ENCODE measurements at places on chromosomes 11 and 22.

DNA sequence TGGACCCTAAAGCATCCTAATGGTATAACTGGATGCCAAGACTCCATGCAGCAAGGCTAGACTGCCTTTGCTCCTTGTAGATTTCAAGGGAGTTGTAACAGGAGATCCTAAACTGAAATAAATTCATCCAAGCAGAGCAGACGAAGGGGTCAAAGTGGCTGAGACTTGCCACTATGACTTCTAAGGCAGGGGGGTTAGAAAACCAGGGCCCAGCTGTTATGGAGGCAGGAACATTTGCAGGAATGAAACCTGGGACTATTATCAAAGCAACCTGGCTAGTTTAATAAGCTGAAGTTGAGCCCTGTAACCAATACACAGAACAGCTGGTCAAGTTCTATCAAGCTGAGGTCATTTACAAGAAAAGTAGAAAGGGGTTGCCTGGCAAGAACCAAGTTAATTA is 122.2 kb upstream of the TRPC6 start:
- no peak for DNase-seq

DNA sequence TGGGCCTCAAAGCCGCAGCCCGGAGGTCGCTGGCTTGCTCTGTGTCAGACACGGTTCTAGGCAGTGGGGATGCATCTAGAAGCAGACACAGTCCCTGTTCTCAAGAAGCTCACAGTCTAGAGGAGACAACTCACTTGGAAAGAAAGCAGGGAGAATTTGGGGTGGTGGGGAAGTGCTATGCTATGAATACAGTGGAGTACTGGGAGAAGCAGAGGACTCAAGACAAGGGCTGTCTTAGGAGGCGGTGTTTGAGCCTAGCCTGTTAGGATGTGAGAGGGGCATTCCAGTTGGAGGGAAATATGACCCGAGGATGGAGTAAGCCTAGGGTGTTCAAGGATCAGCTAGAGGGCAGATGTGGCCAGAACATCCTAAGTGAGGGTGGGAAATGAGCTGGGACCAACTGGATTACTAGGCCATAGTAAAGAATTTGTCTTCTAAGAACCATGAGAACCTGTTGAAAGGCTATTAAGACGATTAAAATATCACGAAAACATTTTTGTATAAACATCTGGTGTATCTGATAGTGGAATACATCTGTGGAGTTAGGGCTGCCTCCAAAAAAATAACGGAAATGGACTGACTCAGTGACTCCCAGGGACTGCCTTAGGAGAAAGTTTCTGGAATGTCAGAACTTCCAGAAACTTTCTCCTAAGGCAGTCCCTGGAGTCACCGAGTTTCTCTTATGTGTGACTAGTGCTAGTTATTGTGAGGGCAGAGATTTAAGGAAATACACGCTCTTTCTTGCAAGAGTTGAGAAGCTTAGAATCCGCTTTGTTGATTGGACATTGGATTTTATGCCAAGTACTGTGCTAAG is 1.1 kb upstream of the PITPNB start:
- no peak for DNase-seq

GRCh38 chr22:39748877-39749276 is 144.7 kb downstream of the ENTHD1 start:
- no peak for DNase-seq

DNA sequence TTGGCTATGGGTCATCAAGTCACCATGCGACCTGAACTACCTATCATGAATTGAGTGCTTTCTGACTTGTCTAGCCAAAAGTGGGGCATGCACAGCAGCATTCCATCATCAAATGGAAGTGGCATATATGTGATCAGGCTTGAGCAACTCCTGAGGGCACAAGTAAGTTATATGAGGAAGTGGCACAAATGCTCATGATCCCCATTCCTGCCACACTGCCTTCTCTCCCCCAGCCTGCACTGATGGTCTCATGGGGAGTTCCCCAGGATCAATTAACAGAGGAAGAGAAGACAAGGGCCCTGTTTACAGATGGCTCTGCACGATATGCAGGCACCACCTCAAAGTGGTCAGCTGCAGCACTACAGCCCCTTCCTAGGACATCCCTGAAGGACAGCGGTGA is 21.8 kb downstream of the MS4A4E start:
- no peak for DNase-seq

DNA sequence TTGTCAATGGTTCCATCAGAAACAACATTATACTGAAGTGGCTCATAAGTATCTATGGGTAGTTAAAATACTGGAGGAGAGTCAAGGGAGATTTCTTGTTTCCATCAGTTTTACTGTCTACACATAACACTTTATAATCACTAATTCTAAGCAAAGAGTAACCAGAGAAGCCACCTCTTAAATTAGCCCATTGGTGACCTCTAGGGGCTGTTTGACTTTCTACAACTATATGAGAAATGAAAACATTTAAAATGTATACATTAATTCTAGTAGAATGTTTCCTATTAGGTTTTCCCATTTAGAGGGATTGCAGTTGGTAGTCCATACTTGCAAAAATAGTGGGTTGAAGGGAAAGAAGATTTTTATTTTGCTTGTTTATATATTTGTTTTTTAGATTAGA is 504.3 kb downstream of the FAM181B start:
- no peak for DNase-seq

DNA sequence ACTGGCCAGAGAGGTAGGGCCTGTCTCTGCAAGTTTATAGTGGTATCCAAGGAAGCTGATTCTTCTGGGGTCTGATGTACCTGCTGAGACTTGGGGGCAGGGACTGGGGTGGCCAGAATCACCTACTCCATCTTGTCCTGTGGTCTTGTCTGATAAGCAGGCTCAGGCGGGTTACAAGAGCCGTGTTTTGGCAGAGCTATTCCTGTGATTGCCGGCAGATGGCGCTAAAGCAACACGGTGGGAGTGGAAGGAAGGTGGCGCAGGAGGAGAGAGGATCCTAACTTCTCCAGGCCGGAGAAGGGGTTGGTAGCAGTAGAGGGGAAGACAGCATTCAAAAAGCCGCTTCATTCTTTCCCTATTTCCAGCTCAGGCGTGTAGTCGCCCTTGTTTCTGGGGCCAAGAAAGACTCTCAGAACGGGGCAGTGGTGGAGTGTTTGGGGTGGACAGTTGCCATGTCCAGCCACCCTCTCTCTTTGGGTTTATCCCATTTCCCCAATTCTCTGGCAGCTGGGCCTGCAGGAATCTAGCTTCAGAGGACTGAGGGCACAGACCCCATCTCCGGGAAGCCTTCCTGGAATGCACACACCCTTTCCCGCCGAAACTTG is 15.1 kb downstream of the CHRM1 start:
- DNase-seq = peak; percentile 71

DNA sequence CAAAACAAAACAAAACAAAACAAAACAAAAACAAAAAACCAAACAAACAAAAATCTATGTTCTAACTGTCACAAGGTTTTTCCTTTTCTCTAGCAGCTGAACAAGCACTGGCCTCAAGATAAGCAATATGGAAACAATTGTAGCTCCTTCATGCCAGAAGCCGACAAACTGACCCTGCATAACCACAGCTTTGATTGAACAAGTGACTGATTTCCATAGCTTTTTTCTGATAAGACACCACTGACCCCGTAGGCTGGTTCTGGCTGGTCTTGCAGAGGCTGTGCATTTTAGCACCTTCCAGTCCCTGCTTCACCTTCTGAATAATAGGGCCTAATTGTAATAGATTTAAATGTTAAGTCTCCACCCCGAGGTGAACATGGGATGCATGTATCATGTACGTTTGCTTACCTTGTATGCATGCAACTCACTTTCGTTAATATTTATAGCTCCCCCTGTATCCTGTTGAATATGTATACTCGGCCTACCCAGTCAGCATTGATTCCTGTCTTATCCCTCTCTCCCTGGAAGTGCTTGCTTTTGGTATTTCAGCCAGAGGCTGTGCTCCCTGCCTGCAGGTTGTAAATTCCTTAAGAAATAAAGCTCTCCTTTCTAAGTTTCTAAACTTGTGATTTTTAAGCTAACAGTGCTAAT is 49.6 kb downstream of the CNTF start:
- DNase-seq = no peak

- no peak for DNase-seq
Measured at GRCh38 chr11:100925935-100926334, 203.7 kb downstream of the PGR start.
